ENCODE measurements at places on chromosomes 7 and 10. TPM values are rescaled to one million over a fixed set of nuclear protein-coding genes. Genes with fewer than 3 reads are reported as not detected.

Gene NPC1L1
- not detected for total RNA-seq

- no peak for DNase-seq
Observed at GRCh38 chr7:28055161-28055544, 125.4 kb downstream of the JAZF1 start.

DNA sequence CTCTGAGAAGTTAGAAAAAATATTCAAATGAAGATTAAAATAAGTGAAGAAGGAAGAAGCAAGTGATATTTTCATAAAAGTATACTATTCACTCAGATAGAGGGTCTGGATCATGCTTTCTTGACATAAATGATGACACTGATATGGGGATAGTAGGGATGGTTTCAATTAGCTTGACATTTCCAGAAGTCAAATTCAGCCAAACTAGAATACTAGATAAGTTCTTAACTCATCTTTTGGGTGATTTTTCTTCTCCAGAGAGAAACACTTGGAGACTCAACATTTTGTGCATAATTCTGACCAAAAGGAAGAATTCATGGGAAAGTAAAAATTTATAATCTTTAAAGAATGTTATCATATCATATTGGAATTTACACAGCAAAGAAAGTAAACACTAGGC lies 152.0 kb upstream of the LRGUK start:
- DNase-seq = no peak

DNA sequence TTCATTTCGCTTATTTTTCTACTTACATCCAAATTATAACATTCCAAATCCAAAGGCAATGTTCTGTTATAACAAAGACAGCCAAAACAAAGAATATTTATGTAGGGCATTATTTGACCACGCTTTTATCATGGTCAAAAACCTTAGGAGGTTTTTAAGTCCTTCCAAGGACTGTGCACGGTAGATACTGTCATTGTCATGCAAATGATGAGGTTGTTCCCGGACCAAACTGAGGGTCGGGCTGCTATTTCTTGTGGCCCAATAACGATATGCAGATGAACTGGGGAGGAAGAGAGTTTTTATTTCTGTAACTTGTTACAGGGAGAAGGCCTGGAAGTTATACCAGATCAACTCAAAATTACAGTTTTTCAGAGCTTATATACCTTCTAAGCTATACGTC lies 56.6 kb upstream of the STEAP4 start:
- DNase-seq = no peak

Measured in activated B cell treated with CpG ODN at 0.5 μM for 24 hours (primary cell).